BE2C (cell line): ENCODE measurements at places on chromosomes 4 and X.
A peak's percentile ranks its signal among the peaks of the same experiment; 100 is the strongest.

DNA sequence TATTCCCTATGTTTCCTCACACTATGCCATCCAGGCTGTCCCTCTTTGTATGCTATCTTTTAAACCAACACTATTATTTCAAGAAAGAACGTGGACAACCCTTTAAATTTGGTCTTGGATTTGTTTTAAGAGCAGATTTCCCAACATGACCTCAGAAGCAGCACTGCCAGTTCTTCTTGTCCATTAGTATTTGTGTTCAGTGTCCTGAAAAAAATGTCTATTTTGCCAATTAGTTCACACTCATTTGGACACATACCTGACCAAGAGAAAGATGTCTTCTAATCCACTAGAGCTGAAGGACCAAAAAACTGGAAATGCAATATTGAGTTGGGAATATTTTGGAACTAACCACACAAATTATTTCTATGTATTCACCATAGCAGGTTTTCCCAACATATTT, 223.2 kb upstream of the CNKSR2 start:
- no peak for DNase-seq

GRCh38 chr4:158170691-158171561, 1.9 kb downstream of the GASK1B start:
- DNase-seq: peak; percentile 19

GRCh38 chr4:118367361-118367760, 14.6 kb upstream of the PRSS12 start:
- no peak for DNase-seq

- no peak for DNase-seq
Observed at GRCh38 chr4:87644286-87644685, 5.8 kb upstream of the DMP1 start.

DNA sequence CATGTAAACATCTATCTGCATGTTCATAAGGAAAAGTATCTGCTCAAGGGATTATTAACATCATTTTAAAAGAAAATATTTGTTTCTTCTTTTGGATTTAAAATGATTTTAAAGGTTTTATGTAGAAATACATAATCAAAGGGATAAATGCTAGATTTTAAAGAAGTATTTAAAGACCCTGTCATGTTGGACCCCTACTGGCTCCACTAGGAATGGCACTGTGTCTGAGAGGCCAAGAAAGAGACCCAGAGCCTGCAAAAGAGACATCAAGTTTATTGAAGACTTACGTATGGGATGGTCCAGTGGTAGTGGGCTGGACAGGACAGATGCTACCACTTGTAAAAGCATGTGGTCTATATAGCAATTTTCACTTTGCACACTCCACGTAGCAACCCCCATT, 78.7 kb upstream of the PCDH18 start:
- DNase-seq: peak; percentile 43

DNA sequence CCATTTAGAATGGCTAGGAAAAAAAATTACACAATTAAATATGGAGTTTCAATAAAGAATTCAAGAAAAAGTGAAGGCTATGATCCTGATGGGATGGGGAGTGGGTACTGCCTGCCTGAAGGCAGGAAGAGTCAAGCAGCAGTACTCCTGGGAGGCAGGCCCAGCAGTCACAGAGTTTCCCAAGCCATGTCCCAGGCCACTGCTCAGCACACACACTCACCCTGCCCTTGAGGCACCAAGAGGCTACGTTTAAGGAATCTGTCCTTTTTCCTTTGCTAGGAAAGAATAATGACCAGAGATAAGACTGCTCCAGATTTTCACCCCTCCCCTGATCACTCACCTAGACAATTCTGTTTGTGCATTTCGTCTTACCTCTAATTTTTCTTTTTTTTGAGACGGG, 30.2 kb downstream of the MAP7D3 start:
- no peak for DNase-seq

DNA sequence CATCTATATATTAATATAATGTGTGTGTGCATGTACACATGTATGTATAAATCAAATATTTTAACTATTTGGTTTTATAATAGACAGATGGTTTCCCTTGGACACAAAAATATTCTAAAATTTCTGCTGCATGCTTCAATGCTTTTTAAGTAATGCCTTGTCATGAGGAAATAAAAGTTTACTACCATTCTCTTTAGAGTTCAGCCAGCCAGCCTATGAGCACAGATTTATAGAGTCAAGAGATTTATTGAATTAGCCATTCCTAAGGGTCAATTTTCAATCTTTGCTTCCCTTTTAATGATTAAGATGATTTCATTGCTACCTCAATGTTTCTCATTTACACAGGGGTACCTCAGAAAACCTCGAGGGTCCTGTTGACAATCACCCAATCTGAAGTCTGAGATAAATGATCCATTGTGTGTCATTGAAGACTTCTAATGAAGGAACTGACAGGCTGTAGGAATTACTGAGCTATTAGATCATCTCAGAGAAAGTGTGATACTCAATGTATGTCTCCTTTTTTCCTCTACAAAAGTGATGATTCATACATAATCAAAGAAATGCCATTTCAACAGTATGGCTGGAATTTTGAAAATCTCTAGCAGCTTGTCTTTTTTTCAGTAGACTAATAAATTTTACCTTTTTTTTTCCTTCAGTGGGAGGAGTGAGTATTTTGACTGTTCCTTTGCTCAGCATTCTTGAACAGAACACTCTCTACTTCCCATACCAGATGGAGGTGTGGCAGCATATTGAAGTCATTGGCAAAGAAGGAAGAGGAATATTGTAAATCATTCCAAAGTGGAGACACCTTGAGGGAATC, 222.6 kb upstream of the PCDH18 start:
- no peak for DNase-seq

- no peak for DNase-seq
Observed at GRCh38 chr4:185165605-185166063, 22.6 kb downstream of the SLC25A4 start.

DNA sequence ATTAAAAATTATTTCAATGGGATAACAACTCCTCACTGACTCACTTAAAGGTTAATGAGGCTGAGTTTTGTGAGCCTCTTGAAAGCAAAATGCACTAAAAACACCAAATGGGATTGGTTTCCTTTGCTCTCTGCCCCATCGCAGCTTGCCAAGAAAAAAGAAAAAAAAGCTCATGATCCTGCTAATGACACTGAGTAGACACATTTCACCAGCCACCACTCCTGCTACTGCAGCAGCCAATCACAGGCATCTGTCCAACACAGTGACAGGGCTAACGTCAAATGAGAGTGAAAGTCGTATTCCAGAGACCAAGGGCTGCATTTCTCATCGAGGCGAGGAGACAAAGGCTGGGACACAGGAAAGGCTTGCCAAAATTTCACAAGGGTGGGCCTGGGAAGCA, 5.2 kb downstream of the APBB2 start:
- no peak for DNase-seq

GRCh38 chr4:77031544-77031943, 44.2 kb downstream of the CCNI start:
- DNase-seq: no peak

DNA sequence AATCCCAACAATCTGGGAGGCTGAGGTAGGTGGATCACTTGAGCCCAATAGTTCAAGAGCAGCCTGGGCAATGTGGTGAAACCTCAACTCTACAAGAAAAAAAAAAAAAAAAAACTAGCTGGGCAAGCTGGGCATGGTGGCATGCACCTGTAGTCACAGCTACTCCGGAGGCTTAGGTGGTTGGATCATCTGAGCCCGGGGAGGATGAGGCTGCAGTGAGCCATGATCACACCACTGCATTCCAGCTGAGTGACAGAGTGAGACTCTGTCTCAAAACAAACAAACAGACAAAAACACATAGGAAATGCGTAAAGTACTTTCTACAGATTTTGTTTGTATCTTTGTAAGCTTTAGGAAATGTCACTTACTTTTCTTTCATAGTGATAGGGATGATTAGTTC, 307.2 kb upstream of the NR3C2 start:
- DNase-seq: no peak

DNA sequence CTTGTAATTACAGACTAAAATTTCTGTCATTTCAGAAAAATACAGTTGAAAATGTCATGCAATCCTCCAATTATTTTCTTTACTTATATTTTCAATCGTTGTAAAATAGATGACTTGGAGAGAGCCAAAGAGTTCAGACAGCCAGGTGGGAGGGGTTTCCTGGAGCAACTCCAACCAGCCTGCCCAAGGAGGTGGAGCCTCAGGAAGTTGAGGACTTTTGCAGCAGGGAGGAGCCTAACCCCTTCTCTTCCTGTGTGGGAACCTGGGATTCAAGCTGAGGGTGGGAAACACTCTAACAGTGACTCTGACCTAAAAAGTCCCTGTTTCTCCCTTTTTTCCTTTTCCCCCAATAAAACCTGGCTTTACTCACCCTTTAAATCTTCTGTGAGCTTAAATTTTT, 72.2 kb upstream of the GABRG1 start:
- DNase-seq: no peak

GRCh38 chr4:99615170-99615820, 40.7 kb downstream of the MTTP start:
- no peak for DNase-seq

DNA sequence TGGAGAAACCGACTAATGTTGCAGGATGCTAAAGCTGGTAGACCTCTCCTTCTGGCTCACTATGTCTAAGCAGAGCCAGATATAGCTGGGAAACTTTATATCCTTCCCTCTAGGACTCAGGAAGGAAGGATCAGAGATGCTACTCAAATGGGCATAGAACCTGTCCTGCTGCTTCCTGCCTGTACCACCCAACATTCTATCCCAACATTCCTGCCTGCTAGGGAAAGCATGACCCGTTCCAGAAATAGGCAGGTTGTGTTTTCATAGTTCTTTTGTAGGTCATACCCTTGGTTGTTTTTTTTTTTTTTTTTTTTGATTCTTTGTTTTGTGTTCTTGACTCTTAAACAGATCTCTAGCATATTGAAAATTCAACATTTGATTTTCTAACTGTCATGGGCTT, 5.3 kb downstream of the NPNT start:
- no peak for DNase-seq

GRCh38 chrX:19728915-19729314, 158.5 kb downstream of the SH3KBP1 start:
- no peak for DNase-seq

- no peak for DNase-seq
Observed at GRCh38 chr4:164591666-164592065, 162.3 kb upstream of the SMIM31 start.

DNA sequence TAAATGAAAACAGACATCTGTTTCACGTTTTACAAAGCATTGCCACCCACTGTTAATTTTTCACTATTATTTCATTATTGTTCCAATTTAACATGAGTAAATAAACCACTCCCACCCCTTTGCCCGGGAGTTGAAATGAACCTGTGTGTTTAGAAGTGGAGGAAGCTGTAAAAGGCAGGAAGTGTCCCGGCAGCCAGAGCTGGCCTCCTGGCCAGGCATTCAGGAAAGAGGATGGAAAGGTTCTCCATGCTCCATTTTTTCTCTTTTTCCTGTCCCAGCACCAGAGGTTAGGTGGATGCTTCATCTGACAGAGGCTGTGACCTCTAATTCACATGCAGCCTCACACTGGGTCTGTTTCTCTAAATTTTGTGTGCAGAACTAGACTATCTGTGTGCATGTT, 55.5 kb upstream of the LNX1 start:
- no peak for DNase-seq

- no peak for DNase-seq
Observed at GRCh38 chr4:138948918-138949317, 66.7 kb upstream of the NOCT start.

DNA sequence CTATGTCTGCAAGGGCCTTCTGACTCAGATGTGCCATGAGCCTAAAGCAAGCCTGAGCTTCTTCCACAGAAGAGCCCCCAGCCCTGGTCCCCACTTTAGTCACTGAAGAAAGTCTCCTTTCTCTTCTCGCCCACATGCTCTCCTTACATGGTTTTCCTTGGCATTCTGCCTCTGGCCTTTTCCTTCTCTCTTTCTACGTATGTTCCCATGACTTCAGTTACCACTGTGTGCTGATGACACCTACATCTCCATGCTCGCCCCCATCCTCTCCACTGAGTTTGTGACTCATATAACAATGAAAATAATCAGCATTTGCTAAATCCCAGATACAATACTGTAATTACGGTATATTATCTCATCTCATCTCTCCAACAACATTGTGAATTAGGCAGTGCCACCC, 149.3 kb downstream of the AMMECR1 start:
- no peak for DNase-seq

GRCh38 chr4:77613267-77613666, 7.6 kb downstream of the CXCL13 start:
- DNase-seq: peak; percentile 18

GRCh38 chrX:81120258-81120935, 81.3 kb downstream of the HMGN5 start:
- no peak for DNase-seq

- DNase-seq: no peak
Observed at GRCh38 chrX:152897222-152898131, at the start of gene ZNF185. ZNF185 (plus strand) TSS chrX:152898067; CDS start chrX:152914490, 16,423 bp downstream.

DNA sequence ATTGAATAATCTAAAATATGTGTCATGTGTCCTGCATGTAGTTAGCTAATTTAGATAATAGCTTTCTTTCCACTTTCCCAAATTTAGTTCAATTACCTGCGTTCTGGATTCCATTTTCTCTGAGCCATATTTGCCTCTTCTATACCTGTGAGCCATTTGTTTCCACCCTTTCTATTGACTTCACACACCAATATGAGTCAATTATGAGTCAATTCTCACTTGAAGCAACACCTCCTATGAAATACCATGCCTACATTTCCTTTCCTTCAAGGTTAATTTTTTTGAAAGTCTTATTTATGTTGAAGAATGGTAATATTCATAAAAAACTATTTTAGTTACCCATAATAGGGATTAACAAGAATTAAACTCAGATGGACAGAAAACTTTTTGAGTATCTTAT, 25.8 kb downstream of the NPY2R start:
- no peak for DNase-seq

- no peak for DNase-seq
Observed at GRCh38 chrX:112164420-112164819, 81.8 kb upstream of the TRPC5 start.

GRCh38 chrX:53005327-53005726, 43.3 kb upstream of the GPR173 start:
- DNase-seq: no peak

DNA sequence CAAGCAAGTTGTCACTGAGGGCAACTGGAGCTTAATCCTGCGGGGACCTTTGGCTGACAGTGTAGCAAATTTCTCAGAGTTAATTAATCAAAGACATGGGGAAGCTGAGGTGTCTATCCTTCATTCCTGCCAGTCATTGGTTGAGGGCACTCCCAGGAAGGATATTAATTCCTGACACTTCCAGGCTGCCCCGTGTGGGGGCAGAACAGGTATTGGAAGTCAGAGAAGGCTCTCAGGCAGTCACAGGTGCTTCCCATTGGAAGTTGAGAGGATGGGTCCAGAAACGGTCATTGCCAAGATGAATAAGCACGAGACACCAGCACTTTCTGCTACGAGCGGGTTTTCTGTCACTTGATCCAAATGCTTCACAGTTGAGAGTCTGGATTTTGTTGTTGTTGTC, 29.1 kb upstream of the CD38 start:
- DNase-seq: no peak

DNA sequence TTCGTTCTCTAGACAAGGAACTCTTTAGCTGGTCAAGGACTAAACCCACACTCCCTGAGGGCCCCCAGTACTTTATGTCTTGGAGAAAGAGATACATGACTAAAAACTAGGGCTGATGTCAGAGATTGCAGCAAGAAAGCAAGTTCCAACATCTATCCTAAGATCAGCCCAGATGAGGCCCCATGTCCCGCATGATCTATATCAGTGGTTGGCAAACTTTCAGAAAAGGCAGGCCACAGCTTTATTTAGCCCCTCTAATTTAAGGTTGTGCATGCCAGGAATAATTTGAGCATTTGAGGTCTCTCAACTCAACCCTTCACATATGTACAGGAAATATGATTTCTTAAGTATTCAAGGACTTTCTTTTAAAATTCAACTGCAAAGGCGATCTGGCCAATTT, 44.1 kb upstream of the FRMD7 start:
- no peak for DNase-seq

GRCh38 chr4:10721616-10722015, 37.0 kb upstream of the CLNK start:
- no peak for DNase-seq
